ENCODE measurements at places on chromosomes 5 and 9.

DNA sequence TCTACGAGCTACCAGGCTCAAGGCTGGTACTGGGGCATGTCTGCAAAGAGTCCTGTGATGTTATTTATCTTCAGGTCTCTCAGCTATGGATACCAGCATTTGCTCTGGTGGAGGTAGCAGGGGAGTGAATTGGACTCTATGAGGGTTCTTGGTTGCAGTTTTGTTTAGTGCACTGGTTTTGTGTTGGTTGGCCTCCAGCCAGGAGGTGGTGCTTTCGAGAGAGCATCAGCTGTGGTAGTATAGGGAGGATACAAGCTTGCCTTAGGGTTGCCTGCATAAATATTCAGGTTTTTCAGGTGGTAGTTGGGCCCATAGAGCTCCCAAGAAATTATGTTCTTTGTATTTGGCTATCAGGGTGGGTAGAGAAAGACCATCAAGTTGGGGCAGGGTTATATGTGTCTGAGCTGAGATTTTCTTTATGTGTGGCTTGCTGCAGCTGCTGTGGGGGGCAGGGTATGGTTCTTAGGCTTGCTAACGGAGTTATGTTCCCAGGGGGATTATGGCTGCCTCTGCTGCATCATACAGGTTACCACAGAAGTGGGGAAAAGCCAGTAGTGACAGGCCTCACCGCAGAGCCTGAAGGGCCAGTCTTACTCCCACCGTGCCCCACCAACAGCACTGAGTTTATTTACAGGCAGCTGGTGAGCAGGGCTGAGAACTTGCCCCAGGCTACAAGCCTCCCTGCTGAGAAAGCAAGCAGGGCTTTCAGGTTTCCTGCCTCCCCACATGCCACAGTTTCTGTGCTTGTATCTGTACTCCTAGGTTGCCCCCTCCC, 9.7 kb upstream of the RIOK2 start:
- DNase-seq: no peak

GRCh38 chr9:79020276-79020675, 551.5 kb upstream of the TLE4 start:
- no peak for DNase-seq

GRCh38 chr5:151745071-151745705, 13.2 kb downstream of the ATOX1 start:
- no peak for DNase-seq

- no peak for DNase-seq
These were observed 37.6 kb upstream of the MAST4 start for GRCh38 chr5:66558560-66558959.

All from left kidney (tissue), 8 donors.